IMR-90 (cell line): ENCODE measurements at places on chromosomes 16 and 17. TPM values are rescaled to one million over a fixed set of nuclear protein-coding genes. Genes with fewer than 3 reads are reported as not detected.
A peak's percentile ranks its signal among the peaks of the same experiment; 100 is the strongest.

GRCh38 chr16:9847146-9847545, 335.1 kb downstream of the GRIN2A start:
- H3K27ac ChIP-seq = no peak overlapping the region
- no peak for DNase-seq
- H3K4me3 ChIP-seq = no peak overlapping the region
- no peaks in the 10 kb centered on the region for H3K4me1 ChIP-seq
- no peaks in the 10 kb centered on the region for H3K27me3 ChIP-seq

DNA sequence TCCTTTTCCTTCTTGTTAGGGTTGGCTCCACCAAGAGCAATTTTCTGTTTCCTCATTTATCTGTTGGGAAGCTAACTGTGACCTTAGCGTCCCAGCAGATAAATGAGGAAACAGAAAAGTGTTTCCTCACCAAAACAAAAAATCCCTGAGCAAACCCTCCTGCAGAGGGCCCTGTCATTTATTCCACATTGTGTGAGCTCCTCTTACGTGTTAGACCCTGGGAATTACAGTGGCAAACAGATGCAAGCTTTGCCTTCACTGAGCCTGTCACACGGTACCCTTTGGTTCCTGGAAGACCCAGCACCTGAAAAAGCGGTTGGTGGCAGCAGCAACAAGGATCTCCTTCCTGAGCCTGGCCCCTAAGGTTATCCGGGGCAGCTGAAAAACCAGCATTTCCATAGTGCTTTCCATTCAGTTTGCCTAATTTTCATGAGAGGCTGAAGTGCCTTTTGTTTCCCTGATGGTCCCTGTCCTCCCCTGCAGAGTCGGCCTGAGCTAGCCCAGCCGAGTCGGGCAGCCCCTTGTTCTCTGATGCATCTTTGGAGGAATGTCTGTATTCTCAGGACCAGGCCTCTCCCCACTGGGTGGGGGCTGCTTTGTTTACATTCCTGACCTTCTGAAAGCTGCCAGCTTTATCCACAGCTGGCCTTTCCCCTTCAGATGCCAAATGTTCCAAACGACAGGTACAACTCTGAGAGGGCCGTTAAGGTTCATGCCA, 34.7 kb downstream of the YPEL2 start:
- no peaks in the 10 kb centered on the region for H3K27me3 ChIP-seq
- no peak for DNase-seq
- H3K4me1 ChIP-seq = peaks cover 33% of the 10 kb centered on the region

DNA sequence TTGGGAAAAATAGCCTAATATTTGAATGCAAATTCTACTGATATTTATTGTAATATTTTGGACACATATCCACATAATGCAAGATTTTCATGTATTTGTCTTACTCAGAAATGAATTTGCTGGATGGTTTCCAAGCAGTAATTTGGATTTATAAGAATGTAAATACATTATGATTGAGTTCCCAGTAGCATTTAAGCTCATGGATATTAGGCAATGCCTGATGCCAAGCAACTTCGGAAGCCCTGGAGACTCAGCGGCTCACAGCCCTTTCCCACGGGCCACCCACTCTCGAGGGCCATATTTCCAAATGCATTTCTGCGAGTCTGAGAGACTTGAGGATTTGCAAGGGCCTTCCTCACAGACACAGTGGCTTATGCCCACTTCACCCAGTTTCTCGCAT, 62.1 kb upstream of the MYOCD start:
- no peaks in the 10 kb centered on the region for H3K27me3 ChIP-seq
- no peak overlapping the region for H3K4me3 ChIP-seq
- peaks cover 10% of the 10 kb centered on the region for H3K4me1 ChIP-seq
- peak; percentile 36 for DNase-seq

The ATAD5 gene
- 0.93 and 1.0 TPM in 2 replicates for polyA plus RNA-seq

DNA sequence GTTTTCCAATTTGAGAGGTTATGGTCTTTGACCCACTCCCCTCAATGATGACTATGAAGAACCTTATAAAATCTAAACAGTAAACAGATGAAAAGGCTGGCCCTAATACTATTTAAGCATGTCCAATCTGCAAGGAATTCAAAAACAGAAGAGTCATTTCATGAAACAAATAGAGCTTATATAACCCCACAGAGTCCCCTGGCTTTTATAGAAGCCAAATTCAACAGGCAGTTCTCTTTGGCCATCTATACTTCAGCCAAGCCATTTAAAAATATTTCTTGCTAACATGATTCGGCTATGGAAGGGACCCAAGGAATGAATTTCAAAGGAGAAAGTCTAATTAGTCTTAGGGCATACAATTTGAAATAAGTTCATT, 43.4 kb downstream of the SPOP start:
- no peak overlapping the region for H3K4me3 ChIP-seq
- H3K36me3 ChIP-seq = no peaks in the 10 kb centered on the region
- no peaks in the 10 kb centered on the region for H3K27me3 ChIP-seq
- H3K27ac ChIP-seq = no peak overlapping the region
